HT-29 (cell line): ENCODE measurements at places on chromosomes 12 and 14.

DNA sequence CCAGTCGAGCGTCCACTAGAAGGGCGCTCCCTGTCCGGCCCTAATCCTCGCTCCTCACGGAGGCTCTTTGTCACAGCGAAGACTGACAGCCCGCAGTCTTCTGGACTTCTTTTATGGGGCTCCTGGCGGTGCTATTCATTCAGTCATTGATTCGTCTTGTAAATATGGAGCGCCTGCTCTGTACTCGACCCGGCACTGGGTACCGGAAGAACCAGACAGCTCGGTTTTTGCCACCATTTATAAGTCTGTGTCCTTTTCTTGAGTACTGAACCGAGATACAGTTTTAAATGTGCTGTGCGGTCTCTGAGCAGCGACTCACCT is 570 bp downstream of the DMAC2L start:
- no peak for DNase-seq

DNA sequence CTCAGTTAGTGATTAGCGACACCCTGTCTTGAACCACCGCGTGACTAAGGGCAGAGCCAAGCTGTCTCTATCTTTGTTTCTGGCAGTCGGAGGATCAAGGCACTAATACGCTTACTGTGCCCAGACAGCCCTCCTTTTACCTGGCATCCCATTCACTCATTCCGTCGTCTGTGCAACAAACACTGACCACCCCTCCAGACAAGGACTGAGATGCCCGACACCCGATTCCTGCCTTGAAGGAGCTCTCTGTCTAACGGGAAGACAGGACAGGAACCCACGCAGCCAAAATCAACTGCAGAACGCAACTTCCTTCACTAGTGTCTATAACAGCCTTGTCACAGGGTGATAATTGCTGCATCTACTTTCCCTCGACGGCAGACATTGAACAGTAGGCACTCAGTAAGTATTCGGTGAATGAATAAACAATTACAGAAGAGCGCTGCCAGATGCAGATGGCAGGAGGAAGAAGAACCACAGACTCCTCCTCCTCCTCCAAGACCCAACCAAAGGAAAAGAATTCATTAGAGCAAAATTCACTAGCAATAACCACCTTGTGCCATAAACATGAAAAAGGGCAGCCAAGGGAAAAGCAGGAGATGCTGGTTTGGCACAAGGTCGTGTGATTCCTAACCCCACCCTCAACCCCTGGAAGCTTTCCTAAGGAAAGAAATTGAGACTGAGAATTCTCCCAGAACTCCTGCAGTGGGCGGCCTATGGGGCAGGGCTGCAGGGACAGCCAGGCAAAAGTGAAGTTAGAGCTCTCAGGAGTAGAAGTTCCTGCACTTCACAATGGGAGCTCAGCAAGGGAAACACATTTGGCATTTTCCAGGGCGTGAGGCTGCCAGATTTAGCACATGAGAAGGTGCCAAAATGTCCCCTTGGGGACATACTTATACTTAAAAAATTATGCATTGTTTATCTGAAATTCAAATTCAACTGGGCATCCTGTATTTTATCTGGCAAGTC is 186.6 kb upstream of the DIO3 start:
- no peak for DNase-seq

GRCh38 chr12:121789233-121789781 is 4.2 kb downstream of the RHOF start:
- DNase-seq = no peak

DNA sequence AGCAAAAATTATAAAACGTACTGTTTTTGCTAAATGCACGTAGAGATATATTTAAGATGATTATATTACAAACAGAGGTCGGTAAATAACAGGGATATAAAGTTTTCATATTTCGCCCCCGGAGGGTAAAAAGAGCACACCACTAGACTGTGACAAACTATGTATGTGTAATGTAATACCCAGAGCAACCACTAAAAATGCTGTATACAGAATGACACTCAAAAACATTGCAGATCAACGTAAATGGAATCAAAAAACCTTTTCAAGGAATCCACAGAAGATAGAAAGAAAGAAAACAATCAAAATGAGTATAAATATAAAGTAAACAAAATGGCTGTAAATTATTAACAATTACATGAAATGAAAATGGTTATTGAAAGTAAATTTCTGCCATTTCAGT is 37.6 kb upstream of the PRB4 start:
- peak; percentile 12 for DNase-seq

DNA sequence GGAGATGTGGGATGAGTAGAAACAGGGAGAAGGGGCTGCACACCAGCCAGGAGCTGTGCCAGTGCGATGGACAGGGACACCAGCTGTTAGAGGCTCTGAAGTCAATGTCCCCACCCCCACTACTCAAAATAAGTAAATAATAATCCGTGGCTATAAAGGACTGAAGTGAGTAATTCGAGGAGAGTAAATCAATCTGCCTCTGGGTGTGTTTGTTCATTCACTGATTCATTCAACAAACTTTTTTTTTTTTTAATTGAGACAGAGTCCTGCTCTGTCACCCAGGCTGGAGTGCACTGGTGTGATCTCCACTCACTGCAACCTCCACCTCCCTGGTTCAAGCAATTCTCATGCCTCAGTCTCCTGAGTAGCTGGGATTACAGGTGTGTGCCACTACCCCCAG is 363.6 kb downstream of the TMEM132D start:
- no peak for DNase-seq

DNA sequence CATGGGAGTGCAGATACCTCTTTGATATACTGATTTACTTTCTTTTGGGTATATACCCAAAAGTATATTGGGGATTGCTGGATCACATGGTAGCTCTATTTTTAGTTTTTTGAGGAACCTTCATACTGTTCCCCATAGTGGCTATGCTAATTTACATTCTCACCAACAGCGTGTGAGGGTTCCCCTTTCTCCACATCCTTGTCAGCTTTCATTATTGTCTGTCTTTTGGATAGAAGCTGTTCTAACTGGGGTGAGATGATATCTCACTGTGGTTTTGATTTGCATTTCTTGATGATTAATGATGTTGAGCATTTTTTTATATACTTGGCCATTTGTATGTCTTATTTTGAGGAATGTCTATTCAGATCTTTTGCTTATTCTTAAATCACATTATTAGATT is 44.1 kb upstream of the JDP2 start:
- no peak for DNase-seq
